ENCODE measurements at places on chromosomes 7 and 10.

- no peak for DNase-seq
These were observed 17.6 kb downstream of the LGI1 start for GRCh38 chr10:93775356-93775755.

DNA sequence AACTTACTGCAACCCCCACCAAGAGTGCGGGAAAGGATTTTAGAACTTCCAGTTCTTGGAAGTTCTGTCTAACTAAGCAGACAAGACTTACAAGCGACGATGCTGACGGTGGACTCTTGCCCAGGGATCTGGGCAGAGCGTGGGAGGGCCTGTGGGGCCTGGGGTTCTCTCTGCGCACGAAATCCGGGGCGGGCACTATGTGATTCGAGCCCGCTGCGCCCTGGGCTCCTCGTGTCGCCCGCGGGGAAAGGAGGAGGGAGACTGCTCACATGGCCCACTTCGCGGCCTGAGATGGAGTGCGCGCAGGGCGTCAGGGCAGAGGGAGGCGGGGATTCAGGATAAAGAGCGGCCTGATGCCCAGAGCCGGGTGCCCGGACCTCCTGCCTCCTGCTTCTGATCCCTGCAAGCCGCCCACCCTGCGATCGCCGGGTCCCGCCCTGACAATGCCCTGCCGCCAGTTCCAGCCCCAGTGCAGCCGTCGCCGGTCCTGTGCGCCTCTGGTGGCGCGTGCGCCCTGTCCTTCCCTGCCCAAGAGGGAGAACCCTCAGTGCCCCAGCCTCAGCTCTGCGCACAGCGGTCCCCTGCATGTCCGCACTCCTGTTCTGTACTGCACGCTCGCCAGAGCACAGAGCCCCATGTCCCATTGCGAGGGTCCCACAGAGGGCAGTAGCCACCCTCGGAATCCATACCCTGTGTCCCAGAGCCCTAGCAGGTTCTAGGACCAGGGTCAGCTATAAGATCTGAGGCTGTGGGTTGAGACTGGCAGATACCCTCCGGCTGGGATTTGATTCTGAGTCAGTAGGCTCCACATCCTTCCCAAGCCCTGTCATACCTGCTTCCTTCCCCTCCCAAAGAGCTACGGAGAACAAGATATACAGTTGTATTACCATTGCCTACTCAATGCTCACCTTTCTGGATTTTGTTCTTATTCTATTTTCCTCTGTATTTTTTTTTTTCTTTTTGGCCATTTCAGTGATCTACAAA lies 99.4 kb upstream of the TMEM106B start:
- DNase-seq, result peak; percentile 6

DNA sequence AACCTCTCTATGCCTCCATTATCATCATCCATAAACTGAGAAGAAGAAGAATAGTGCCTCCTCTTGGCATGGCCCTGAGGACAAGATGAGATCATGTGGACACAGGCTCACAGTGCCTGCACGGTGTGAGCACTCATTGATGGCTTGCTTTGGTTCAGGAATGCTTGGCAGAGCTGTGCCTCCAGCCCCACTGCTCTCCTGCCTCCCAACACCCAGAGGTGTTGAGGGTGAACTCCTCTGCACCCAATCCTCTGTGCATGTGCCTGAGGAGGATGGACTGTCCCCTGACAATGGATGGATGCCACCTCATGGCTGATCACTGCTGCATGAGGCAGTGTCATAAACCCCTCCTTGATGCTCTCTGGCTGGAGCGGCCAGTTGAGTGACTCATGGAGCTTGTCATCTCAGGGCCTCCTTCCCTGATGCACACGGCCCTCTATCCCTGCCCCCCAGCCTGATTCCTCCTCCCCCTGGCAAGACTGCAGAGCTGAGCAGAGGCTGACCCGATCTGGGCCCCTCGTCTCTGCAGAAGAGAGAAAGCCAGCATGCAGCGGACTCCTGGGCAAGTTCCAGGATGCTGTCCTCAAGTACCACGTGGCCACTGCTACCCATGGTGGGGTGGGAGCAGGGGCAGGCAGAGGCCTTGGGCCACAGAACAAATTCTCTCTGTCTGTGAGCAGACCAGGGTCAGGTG lies 136.3 kb downstream of the KCNMA1 start:
- no peak for DNase-seq

- DNase-seq, result peak; percentile 70
These were observed 25.0 kb downstream of the VTI1A start for GRCh38 chr10:112471878-112472487.

DNA sequence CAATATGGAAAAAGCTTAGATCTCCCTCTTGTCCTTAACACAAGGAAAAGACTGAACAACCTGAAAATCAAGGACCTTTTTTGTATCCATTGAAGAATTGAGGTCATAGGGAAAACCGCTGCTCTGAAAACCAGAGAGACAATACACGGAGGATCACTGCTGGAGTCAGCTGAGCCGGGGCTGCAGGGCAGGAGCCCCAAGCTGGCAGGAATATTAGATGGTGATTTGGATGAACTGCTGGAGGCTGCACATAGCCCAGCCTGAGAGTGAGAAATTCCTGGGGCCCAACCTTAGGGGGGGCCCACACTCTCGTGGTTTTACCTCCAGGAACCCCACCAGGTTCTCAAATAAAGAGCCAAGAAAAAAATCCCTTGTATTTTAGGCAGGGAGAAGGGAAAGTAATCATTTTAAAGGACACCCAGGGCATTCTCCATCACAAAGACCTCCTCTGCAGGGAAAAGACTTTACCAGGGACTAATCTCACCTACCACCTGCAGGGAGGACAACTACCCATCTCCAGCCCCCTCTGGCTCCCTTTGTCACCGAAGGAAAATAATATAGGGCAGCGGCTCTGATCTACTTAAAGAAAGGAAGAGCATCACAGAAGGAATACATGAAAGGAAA lies 55.4 kb upstream of the RNF32 start:
- no peak for DNase-seq

- DNase-seq, result no peak
These were observed 33.3 kb downstream of the CRHR2 start for GRCh38 chr7:30648744-30649540.

DNA sequence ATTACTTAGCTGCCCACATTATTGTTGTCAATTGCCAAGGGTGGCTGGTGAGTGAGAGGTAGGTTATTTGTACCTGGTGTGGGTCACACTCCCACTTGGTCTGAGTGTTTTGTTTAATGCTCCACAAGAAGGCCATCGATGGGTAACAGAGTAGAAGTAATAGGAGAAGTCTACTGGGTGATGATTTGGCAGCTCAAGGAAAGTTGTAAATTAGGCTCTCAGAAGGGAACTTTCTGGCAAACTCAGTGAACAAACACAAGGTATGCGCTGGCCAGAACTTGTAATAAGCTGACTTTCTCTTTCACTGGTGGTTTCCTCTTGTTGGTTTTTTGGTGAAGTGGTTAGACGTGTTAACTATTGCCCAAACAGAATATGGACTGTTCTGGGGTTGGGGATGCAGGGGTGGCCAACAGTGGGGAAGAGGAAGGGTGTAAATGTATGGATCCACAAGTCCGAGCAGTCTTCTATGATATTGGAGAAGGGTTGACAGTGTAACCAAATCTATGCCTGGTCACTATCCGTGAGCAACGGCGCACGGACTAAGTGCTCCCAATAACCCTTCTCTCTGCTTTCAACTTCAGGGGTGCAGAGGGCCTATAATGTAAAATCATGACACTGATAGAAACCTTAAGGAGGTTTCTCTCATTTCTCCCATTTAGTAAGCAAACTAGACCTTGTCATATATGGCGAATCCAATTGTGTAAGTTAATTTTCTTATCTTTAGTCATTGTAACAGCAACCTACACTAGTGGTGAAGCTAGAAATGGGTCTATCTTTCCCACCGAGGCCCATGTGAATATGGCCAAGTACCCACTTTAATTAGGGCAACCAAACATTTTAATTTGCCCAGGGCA lies 212.8 kb downstream of the PTEN start:
- no peak for DNase-seq

GRCh38 chr10:99296605-99297004 lies 32.6 kb upstream of the CNNM1 start:
- DNase-seq, result no peak

- DNase-seq, result peak; percentile 63
These were observed 17.6 kb downstream of the BCCIP start for GRCh38 chr10:125840955-125841354.
